ENCODE measurements at places on chromosomes 13 and 19.

DNA sequence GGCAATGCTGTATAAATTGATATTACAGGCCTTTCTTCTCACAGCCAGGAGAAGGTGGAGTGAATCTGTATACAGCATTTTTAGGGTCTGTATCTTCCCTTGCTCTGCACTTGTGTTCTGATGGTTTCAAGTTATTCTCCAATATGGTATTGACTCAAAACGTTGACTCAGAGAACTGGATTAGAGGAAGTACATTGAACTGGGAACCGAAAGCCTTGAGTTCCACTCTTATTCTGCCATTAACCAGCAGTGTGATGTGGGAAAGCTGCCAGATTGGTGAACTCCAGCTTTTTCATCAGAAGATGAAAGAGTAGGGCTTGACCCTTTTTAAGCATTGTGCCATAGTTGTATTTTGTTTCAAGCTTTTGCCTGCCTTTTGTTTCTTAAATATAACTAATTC, 167.7 kb downstream of the SPRY2 start:
- DNase-seq, result no peak

DNA sequence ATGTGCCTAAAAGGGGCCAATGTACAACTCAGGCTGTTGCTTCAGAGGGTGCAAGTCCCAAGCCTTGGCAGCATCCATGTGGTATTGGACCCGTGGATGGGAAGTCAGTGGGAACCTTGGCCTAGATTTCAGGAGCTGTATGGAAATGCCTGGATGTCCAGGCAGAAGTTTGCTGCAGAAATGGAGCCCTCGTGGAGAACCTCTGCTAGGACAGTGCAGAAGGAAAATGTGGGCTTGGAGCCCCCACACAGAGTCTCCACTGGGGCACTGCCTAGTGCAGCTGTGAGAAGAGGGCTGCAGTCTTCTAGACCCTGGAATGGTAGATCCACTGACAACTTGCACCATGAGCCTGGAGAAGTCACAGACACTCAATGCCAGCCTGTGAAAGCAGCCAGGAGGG, 28.5 kb downstream of the GPC5 start:
- no peak for DNase-seq

- no peak for DNase-seq
These were observed 76.6 kb upstream of the KLF12 start for GRCh38 chr13:74210693-74211393.

DNA sequence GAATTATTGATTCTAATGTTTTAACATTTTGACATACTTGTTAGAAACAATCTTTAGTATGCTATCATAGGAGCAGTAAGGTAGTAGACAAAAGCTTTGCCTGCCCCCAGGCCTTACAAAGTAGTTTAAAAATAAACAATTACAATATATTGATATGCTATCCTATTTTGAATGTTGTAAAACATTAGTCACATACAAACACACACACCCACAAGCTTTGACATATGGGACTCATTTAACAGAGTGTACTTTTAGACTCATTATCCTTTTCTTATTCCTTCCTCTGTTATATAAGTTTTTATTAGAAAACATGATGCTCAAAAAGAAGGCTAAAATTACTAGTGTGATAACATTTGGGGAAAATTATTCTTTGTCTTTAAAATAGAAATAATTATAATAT, 33.5 kb downstream of the UCHL3 start:
- no peak for DNase-seq

- no peak for DNase-seq
These were observed 64.1 kb downstream of the DOCK9 start for GRCh38 chr13:98913741-98914140.

DNA sequence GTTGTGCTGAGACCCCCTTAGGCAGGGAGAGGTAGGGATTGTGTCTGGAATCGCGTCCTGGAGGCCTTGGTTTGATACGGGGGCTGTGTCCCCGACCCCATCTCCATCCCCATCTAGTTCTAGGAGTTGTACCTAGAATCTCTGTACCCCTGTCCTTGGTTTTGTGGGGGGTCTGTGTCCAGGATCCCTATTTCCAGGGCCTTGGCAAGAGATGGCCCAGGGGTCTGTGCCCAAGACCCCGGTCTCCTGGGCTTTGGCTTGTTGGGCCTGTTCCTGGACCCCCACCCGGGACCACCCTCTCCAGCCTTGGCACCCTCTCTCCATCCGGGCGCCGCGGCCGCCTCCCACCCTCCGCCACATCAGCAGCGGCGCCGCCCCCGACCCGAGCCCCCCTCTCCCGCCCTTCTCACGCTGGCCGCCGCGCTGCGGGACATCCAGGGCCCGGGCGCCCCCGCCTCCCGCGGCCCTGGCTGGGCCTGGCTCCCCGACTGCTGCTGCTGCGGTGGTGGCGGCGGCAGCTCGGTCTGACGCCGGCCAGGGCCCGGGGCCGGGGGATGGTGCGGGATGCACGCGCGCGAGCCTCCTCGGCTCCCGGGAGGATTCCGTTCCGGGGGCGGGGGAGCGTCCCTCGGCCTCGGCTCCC, at the start of gene NUMBL:
NUMBL (minus strand) TSS at position 602 of the 643 bp plus-strand sequence; CDS start at position 434, 168 bp downstream.
- no peak for DNase-seq

GRCh38 chr19:2780284-2780683, 2.8 kb downstream of the SGTA start:
- DNase-seq, result no peak

- no peak for DNase-seq
These were observed 627 bp downstream of the GCDH start for GRCh38 chr19:12891553-12892021.

- DNase-seq, result peak; percentile 71
These were observed 58.2 kb downstream of the SACS start for GRCh38 chr13:23375001-23375971.

- DNase-seq, result no peak
These were observed 57.5 kb downstream of the ERICH4 start for GRCh38 chr19:41500443-41500842.

GRCh38 chr13:111031531-111031961, 83.6 kb upstream of the ARHGEF7 start:
- DNase-seq, result no peak

DNA sequence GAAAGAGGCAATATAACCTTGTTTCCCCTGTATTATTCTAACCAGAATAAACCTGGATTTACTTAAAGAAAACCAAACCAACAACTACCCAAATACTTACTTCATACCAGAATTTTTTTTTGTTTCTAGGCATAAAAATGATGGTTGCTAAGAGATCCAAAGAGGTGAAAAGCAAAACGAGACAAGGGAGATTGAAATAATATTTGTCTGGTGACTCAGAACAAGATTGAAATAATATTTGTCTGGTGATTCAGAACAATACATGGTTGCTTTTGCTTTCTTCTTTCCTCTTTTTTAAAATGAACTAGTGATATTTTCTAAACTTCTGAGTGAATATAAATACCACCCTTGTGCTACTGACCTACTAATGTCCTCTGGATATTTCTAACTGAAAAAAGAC, 592.9 kb downstream of the KCTD12 start:
- no peak for DNase-seq
